ENCODE measurements at places on chromosomes 4 and X. TPM values are rescaled to one million over a fixed set of nuclear protein-coding genes. Genes with fewer than 3 reads are reported as not detected.

DNA sequence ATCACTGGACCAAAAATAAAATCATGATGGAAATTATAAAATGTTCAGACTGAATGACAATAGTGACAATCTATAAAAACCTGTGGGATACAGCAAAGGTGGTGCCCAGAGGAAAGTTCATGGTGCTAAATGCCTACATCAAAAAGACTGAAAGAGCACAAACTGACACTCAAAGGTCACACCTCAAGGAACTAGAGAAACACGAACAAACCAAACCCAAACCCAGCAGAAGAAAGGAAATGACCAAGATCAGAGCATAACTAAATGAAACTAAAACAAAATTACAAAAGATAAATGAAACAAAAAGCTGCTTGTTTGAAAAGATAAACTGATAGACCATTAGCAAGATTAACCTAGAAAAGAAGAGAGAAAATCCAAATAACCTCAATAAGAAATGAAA, 78.7 kb downstream of the ANAPC10 start:
- no peak for DNase-seq

DNA sequence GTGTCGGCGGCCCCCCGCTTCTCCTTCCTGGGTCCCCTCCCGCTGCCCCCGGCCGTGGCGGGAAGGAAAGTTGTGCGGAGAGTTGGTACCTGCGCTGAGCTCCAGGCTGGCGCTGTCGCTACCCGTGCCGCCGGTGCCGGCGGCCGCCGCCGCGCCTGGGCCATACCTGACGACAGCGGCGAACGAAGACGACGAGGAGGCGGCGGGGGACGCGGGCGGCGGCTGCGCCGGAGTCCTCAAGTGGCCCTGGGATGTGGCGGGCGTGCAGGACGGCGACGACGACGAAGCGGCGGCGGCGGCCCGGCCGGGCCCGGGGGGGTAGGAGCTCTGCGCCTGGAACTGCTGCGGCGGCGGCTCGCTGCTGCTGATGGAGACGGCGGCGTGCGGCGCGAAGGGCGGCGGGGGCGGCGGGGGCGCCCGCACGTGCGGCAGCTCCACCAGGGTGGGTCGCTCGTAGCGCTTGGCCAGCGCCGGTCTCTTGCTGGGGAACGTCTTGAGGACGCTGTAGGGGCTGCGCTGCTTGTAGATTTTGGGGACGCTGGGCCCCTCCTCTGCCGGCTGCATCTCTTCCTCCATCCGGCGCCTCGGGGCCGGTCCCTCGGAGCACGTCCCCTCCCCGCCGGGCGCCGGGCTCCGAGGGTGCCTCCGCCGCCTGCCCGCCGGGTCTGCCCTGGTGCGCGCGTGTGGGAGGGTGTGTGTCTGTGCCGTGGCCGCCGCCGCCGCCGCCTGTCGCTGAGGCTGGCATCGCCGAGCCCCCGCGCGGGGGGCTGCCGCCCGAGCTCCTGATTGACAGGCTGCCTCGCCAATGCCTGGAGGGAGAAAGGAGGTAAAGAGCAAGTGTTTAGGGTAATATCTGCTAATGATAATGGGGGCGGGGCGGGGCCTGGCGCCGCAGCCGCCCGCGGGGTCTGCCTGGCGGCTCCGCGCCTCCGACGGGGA, 618 bp downstream of the BEND4 start:
- peak; percentile 49 for DNase-seq

DNA sequence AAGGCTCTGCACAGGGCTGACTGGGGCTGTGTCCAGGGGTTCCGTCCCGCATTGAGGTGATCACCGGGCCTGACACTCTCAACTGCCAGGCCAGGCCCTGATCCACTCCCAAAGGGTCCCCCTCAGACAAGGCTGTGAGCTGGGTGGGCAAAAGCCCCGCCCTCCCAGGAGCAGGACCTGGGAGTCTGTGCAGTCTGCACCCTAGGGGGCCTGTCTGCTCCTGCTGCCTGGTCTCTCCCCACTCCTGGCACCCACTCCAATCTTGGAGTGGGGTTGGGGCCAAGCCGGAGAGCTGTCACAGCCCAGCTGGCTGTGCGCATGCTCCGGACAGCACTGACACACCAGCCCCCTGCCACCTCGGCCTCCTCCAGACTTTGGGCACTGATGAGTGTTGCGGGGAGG, 9.4 kb upstream of the SPP1 start:
- no peak for DNase-seq

CTAG1A gene
- total RNA-seq = not detected

- no peak for DNase-seq
Measured at GRCh38 chrX:50704360-50704759, 109.6 kb downstream of the SHROOM4 start.

UGT2B10 gene
- not detected for total RNA-seq

Measured in frontal cortex (tissue), 4 donors.